EL (cell line): ENCODE measurements at places on chromosomes 7 and 10.
A peak's percentile ranks its signal among the peaks of the same experiment; 100 is the strongest.

DNA sequence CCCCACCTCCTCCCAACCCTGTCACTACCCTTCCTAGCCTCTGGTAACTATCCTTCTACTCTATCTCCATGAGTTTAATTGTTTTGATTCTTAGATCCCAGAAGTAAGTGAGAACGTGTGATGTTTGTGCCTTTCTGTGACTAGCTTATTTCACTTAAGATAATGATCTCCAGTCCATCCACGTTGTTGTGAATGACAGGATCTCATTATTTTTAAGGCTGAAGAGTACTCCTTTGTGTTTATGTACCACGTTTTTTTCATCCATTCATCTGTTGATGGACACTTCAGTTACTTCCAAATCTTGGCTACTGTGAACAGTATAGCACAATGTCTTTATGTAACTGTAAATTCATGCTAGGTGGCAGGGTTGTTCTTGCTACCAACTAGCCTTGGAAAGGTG is 461.6 kb downstream of the PLXDC2 start:
- DNase-seq = no peak

GRCh38 chr10:17793823-17794644 is 15.1 kb upstream of the MRC1 start:
- no peak for DNase-seq

- no peak for DNase-seq
These were observed 947.1 kb upstream of the MBL2 start for GRCh38 chr10:53719658-53720057.

DNA sequence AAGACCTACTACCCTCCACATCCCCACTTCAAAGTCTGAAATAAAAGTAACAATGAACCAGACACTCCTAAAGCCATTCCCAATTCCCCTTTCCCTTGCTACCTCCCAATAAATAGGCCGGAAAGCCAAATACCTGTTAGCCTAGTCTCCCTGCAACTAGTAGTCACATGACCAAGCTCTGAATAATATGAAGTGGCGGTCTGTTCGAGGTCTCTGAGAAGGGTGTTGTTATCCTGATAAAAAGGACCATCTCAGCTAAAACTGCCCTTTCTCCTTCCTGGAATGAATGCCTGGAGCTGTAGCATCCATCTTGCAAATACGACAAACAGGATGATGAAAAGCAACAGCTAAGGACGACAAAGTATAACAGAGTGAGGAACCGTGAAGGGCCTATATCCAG is 6.0 kb downstream of the KIF5B start:
- peak; percentile 2 for DNase-seq

DNA sequence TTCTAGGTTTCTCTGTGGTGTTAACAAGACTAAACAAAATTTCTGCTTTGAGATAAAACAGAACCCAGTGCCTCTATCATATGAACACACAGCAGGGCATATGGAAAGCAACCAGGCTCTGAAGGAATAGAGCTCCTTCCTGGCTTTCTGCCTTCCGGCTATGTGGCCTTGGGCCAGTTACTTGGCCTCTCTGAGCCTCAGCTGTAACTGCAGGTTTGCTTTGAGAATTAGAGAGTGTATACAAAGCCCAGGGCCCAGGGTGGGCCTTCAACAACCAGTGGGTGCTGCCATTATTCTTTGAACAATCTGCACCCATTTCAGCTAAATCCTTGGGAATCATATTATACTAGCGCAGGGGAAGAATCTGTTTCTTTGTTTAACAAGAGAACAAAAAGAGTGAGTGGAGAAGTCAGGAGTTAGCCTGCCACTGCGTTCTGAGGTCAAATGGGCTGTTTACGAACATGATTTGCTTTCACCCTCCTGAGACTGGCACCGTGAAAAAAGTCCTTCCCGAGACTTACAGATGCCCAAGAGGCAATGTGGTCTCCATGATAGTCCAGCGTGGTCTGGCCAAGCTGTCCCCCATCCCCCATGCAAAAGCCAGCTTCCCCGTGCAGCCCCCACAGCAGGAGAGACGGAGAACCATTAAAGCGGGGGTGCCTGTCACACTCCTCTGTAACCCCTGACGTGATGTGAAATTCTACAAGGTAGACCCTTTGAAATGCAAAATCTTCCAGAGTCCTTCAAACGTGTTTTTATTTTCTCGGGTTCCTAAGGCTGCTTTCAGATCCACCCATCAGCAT is 4.9 kb downstream of the FAM53B start:
- DNase-seq = no peak
